Mammary epithelial cell (primary cell): ENCODE measurements at places on chromosomes 16 and 17. TPM values are rescaled to one million over a fixed set of nuclear protein-coding genes. Genes with fewer than 3 reads are reported as not detected.

TNFRSF12A gene
- 476 and 731 TPM in 2 replicates for total RNA-seq

KRTAP9-8 gene
- total RNA-seq = not detected

PIGQ gene
- total RNA-seq = 45.5 TPM in 2 replicates

TMEM106A gene
- total RNA-seq = 2.0 TPM

SEPTIN1 gene
- not detected for total RNA-seq

CCL14 gene
- total RNA-seq = not detected

ABCA6 gene
- total RNA-seq = 0.72 and 1.0 TPM in 2 replicates

MPP3 gene
- total RNA-seq = 17.3 and 19.6 TPM in 2 replicates

SMIM22 gene
- total RNA-seq = 1.0 TPM in 1 of 2 replicates, not detected in the other

HAP1 gene
- total RNA-seq = 3.7 and 5.5 TPM in 2 replicates
